A549 treated with AZD2906 at 1 μM for 4 hours (cell line): ENCODE measurements at places on chromosomes 4 and X. TPM values are rescaled to one million over a fixed set of nuclear protein-coding genes. Genes with fewer than 3 reads are reported as not detected.

Gene CENPVL1
- total RNA-seq, result not detected in 5 replicates

Gene HSPA4L
- 5.6 to 8.4 TPM (median 6.4 TPM) in 5 replicates for total RNA-seq

Gene ITGB1BP2
- total RNA-seq, result 0.29 to 0.78 TPM (median 0.64 TPM) in 5 replicates

Gene STATH
- not detected in 5 replicates for total RNA-seq

Gene TRPC3
- 0.06 to 0.09 TPM (median 0.08 TPM) in 5 replicates for total RNA-seq

Gene FRMD7
- total RNA-seq, result not detected in 5 replicates

Gene BMP2K
- total RNA-seq, result 10.5 to 12.1 TPM (median 11.8 TPM) in 5 replicates

Gene KIAA1210
- 0.01 to 0.03 TPM (median 0.02 TPM) in 4 of 5 replicates, not detected in the other for total RNA-seq

Gene CYTL1
- total RNA-seq, result not detected in 5 replicates

Gene ERAS
- 0.12 to 0.16 TPM in 2 of 5 replicates, not detected in the others for total RNA-seq

Gene MEPE
- not detected in 5 replicates for total RNA-seq

Gene SFRP2
- total RNA-seq, result 0.03 TPM in 2 of 5 replicates, not detected in the others

Gene KLB
- 0.08 to 0.15 TPM (median 0.14 TPM) in 5 replicates for total RNA-seq

Gene KLF8
- 0.05 to 0.08 TPM in 2 of 5 replicates, not detected in the others for total RNA-seq

Gene CD38
- total RNA-seq, result 12.4 to 16.6 TPM (median 13.0 TPM) in 5 replicates

Gene VSIG4
- total RNA-seq, result not detected in 5 replicates

Gene CNKSR2
- total RNA-seq, result 1.6 to 2.6 TPM (median 2.1 TPM) in 5 replicates

Gene IGFBP7
- total RNA-seq, result 217 to 341 TPM (median 261 TPM) in 5 replicates

Gene ADGRA3
- total RNA-seq, result 14.4 to 18.6 TPM (median 15.5 TPM) in 5 replicates

Gene CT45A5
- total RNA-seq, result 0.08 to 0.13 TPM (median 0.09 TPM) in 3 of 5 replicates, not detected in the others

Gene MAGEE2
- not detected in 5 replicates for total RNA-seq

Gene TMSB15A
- total RNA-seq, result 0.33 to 0.81 TPM (median 0.56 TPM) in 5 replicates

Gene TEX13B
- not detected in 5 replicates for total RNA-seq

Gene RIBC1
- total RNA-seq, result 0.74 to 0.88 TPM (median 0.85 TPM) in 5 replicates

Gene HSD17B13
- 0.02 to 0.04 TPM (median 0.03 TPM) in 5 replicates for total RNA-seq

Gene PAGE4
- not detected in 5 replicates for total RNA-seq

Gene NPY2R
- total RNA-seq, result 0.02 to 0.03 TPM (median 0.02 TPM) in 3 of 5 replicates, not detected in the others

Gene PGRMC1
- 143 to 149 TPM (median 148 TPM) in 5 replicates for total RNA-seq

Gene TEX13C
- not detected in 5 replicates for total RNA-seq

Gene GLRB
- 0.51 to 1.00 TPM (median 0.63 TPM) in 5 replicates for total RNA-seq

Gene CXCR3
- 0.05 to 0.11 TPM (median 0.07 TPM) in 4 of 5 replicates, not detected in the other for total RNA-seq

Gene ABLIM2
- total RNA-seq, result 4.9 to 10.3 TPM (median 7.8 TPM) in 5 replicates

Gene LDB2
- total RNA-seq, result not detected in 5 replicates

Gene RTL3
- total RNA-seq, result 0.09 to 0.33 TPM (median 0.14 TPM) in 5 replicates

Gene TLR7
- total RNA-seq, result not detected in 5 replicates

Gene IL2
- not detected in 5 replicates for total RNA-seq

Gene CXCL11
- total RNA-seq, result 0.08 to 0.20 TPM (median 0.14 TPM) in 5 replicates

Gene DDX3X
- 159 to 356 TPM (median 191 TPM) in 5 replicates for total RNA-seq

Gene CSTF2
- total RNA-seq, result 29.3 to 35.7 TPM (median 30.9 TPM) in 5 replicates

Gene CCNA2
- 38.4 to 46.7 TPM (median 43.2 TPM) in 5 replicates for total RNA-seq

Gene MSANTD1
- total RNA-seq, result 0.06 to 0.14 TPM (median 0.11 TPM) in 5 replicates
